Activated CD4-positive, alpha-beta T cell treated with anti-CD3 and anti-CD28 coated beads for 48 hours (primary cell): ENCODE measurements at places on chromosomes 6 and 20.
A peak's percentile ranks its signal among the peaks of the same experiment; 100 is the strongest.

GRCh38 chr20:19715986-19716385 is 42.1 kb upstream of the RIN2 start:
- no peak for DNase-seq

GRCh38 chr6:72049376-72049775 is 163.0 kb downstream of the RIMS1 start:
- DNase-seq = no peak

DNA sequence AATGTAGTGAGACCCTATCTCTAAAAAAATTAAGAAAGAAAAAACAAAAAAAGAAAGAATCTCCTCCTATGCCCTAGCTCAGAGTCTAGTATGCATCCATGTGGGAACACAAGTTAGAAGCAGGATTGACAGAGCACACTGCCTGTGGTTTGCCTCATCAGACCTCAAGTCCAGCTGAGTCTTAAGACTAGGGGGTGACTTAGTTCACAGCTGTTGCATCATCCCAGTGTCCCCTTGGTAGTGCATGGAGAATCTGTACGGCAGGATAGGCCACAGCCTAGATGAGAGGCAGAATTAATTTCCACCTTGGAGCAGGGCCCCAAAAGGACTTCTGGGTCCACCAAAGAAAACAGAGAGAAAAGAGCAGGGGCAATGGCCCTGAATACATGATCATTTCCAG is 13.7 kb downstream of the PNPLA1 start:
- DNase-seq = no peak

GRCh38 chr20:9491324-9491723 is 23.1 kb upstream of the LAMP5 start:
- DNase-seq = no peak

DNA sequence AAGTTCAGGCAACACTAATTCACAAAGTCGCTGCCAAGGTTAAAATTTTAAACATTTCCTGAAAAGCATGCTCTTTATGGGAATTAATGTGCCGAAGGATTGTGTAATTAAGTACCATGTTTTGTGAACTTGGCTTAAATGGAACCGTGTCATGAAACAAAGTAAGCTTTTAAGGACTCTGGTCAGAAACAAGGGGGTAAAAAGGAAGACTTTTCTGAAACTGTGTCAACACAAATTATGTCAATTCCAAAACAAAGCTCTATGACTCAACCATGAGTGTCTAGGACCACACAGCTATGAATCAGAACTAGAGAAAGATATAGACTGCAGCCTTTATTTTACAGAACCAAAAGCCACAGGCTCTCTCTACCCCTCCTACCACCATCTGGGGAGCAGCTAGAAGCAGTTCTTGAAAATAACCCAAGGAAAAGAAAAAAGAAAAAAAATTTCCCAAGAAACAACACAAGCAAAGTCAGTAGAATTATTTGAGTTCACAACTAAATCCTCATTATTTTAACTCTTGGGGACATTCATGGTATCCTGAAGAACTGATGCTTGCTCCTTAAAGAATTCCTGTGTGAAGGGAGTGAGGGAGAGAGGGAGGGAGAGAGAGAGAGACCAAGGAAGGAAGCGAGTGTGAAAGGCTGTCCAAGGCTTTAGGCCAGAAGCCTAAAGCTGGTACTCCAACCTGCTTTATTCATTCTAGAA is 81.9 kb downstream of the ZMYND8 start:
- DNase-seq = peak; percentile 43

- no peak for DNase-seq
These were observed 142.8 kb downstream of the ADGB start for GRCh38 chr6:146741609-146742008.

DNA sequence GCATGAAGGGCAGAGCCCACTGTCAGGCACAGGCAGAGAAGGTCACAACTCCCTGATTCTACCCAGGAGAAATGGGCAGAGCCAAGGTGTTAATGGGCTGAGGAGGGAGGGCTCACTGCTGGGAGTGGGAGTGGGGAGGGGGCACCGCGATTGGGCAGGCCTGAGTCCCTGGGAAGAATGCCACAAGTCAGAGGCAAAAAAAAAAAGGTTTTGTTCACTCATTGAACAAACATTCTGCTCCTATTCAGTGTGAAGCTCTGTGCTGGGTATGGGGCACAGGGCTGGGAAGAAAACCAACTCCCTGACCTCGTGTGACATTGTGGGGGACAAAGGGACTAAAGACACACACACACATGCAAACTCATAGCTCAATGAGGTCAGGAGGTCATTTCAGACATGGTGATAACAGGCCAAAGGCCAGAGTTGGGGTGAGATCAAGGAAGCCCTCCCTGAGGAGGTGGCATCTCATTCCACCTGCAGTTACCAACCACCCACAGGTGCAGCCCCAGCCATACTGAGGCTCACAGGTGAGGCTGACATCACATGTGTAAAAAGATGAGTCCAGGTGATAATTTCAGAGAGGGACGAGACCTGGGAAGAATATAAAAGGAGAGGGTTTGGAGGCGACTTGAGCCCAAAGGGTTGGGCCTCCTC is 3.2 kb upstream of the PMEPA1 start:
- DNase-seq = no peak

DNA sequence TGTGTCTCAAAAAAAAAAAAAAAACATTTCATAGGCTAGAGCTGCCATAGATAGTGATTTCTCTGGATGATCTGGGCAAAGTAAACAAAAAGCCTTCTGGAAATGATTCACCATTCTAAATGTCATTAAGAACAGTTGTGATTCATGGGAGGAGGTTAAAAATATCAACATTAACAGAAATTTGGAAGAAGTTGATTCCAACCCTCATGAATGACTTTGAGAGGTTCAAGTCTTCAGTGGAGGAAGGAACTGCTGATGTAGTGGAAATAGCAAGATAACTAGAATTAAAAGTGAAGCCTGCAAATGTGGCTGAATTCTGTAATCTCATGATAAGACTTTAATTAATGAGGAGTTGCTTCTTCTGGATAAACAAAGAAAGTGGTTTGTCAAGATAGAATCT is 26.8 kb upstream of the MMP24 start:
- no peak for DNase-seq

- DNase-seq = no peak
These were observed 3.3 kb upstream of the ACSS1 start for GRCh38 chr20:25061103-25061799.

DNA sequence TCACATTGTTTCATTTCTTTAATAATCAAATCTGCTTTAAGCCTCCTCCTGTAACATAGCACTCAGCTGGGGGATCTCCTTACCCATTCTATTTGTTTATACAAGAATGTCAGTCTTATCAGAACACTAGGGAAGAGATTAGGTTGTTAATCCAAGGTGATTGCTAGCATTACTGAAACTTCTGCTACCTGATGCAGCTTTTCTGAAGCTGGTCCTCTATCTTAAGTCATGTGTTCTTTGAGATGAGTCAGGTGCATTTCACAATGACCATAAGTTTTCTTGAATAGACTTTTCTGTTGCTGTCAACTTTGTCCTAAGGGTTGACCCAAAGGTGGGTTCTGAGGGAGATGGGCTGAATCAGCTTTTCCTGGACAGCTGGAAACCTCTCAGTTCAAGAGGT is 60.7 kb upstream of the SYNCRIP start:
- no peak for DNase-seq

- no peak for DNase-seq
These were observed 13.4 kb upstream of the THEMIS start for GRCh38 chr6:127914240-127914639.

DNA sequence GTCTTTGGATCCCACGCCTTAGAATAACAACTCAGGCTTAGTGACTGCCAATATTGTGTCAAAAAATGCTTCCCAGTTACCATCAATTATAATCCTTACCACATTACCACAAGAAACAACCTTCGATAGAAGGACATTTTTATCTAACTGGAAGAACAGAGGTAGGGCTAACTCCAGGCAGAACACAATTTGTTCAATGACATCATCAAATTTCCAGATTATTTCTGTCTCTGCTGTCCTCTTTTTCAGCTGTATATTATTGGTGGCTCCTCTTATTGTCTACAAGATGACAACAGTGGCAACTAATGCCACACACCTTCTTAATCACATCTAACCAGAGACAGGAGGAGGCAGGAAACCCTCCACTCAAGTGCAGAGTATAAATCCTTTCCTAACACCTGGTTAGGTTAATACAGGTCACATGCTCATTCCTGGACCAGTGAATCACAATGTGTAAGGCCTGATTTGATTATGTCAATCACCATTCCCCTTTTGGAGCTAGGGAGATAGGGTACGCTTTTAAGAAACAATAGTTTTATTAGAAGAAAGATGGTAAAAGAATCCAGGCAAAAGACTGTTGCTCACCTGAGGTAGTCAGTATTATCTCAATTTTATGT is 18.0 kb downstream of the KHDC1L start:
- no peak for DNase-seq

GRCh38 chr20:51750770-51751388 is 17.3 kb downstream of the ATP9A start:
- DNase-seq = no peak

DNA sequence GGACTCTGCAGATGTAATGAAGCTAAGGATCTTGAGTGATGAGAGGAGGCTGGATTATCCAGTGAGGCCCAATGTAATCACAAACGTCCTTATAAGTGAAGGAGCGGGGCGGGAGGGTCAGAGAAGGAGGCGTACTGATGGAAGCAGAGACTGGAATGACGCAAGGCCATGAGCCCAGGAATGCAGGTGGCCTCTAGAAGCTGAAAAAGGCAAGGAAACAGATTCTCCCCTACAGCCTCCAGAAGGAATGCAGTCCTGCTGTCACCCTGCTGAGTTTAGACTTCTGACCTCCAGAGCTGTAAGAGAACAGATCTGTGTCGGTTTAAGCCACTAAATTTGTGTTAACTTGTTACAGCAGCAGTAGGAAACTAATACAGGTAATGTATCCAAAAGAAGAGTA is 227.9 kb downstream of the PTPRT start:
- no peak for DNase-seq

DNA sequence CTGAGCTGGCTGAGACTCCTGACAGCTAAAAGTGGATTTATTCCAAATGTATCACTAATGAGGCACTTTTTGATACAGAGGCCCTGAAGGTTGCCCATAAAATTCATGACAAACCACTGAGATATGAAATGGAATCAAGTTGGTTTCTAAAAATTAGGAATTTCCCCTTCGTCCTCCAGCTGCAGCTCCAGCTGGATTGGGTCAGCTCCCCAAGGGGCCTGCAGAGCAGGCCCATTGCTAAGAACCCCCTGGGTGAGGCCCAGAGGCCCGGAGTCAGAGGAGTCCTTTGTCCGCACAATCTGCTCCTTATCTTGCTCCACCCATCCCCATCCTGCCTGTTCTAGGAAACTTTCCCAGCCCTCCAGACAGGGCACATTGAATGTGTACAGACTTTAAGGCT is 163.5 kb upstream of the TOP1 start:
- DNase-seq = no peak

GRCh38 chr20:44609516-44610312 is 27.3 kb downstream of the PKIG start:
- peak; percentile 89 for DNase-seq

- no peak for DNase-seq
These were observed 66.9 kb downstream of the ARID1B start for GRCh38 chr6:156844089-156844488.

GRCh38 chr6:23659125-23659524 is 466.9 kb upstream of the NRSN1 start:
- no peak for DNase-seq

DNA sequence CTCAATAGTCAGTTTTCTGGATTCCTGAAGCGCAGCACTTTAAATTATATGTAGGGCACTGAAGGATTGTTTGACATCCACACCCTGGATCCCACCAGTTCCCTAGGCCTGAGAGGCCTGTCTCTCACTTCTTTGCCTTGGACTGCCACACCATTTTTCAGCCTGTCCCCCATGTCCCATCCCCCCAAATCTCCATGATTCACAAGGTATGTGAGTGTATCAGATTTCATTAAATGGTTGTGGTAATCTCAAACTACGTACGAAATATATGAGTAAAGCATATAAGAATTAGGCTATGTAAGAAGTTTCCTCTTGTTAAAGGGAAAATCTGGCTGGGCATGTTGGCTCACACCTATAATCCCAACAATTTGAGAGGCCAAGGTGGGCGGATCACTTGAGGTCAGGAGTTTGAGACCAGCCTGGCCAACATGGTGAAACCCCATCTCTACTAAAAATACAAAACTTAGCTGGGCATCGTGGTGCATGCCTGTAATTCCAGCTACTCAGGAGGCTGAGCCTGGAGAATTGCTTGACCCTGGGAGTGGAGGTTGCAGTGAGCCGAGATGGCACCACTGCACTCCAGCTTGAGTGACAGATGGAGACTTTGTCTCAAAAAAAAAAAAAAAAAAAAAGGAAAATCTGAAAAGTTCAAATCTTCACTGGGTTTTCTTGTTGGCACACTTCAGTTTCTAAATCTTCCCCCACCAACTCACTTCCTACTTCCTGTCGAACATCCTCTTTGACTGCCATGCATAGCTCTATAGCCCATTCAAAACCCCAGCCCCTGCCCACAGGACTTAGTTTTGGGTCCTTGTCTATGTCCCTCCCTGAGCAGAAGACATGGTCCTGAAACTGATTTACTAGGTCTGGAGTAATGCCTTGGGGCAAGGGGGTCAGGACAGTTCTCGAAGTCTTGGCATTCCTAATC is 97.3 kb upstream of the SHLD1 start:
- DNase-seq = no peak

- peak; percentile 53 for DNase-seq
These were observed 744 bp downstream of the RAB23 start for GRCh38 chr6:57221191-57221935.

DNA sequence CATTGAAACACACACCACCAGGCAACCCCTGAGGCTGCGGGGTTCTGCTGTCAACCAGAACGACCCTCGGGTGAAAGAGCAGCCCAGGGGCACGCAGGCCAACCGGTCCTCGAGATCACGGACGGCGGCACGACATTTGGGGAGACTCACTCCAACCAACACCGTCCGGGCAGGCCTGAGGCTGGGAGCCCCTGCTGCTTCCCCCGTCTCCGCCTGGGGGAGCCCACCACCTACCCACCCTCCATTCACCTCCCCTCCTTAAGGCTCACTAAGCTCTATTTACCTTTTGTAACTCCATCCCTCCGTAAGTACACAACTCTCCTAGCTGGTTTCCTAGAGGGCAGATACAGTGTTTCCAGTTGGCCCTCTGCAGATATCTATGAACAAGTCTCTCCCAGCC is 971.3 kb upstream of the DEFB115 start:
- DNase-seq = no peak

- DNase-seq = no peak
These were observed 147.2 kb downstream of the TFAP2C start for GRCh38 chr20:56776345-56776744.

GRCh38 chr6:156396068-156396771 is 381.0 kb upstream of the ARID1B start:
- peak; percentile 17 for DNase-seq

- no peak for DNase-seq
These were observed 21.7 kb downstream of the TAF8 start for GRCh38 chr6:42071881-42072583.

GRCh38 chr6:143225929-143226328 is 165.2 kb downstream of the AIG1 start:
- DNase-seq = no peak

- no peak for DNase-seq
These were observed 361.8 kb downstream of the DOK5 start for GRCh38 chr20:54837226-54837625.

GRCh38 chr6:114941078-114941477 is 598.3 kb upstream of the HS3ST5 start:
- no peak for DNase-seq
